Tongue (tissue), 3 donors: ENCODE measurements at places on chromosomes 11 and 22. TPM values are rescaled to one million over a fixed set of nuclear protein-coding genes. Genes with fewer than 3 reads are reported as not detected.

The GGTLC2 gene
- total RNA-seq, result not detected

The LMNTD2 gene
- total RNA-seq, result 0.82 TPM

The TUB gene
- total RNA-seq, result 26.2 TPM

The EFCAB6 gene
- total RNA-seq, result 4.7 TPM

The PATE1 gene
- total RNA-seq, result not detected

The OVCH2 gene
- 1.4 TPM for total RNA-seq

The ARHGAP32 gene
- 29.1 TPM for total RNA-seq

The ADM2 gene
- total RNA-seq, result 0.92 TPM

The OR5B21 gene
- total RNA-seq, result not detected

The PANX3 gene
- total RNA-seq, result not detected

The SLC22A6 gene
- total RNA-seq, result not detected

The MB gene
- total RNA-seq, result 649 TPM

The RASL10A gene
- total RNA-seq, result 12.3 TPM

The ACR gene
- 3.3 TPM for total RNA-seq

The LRRC74B gene
- total RNA-seq, result not detected

The VPREB3 gene
- total RNA-seq, result 1.7 TPM

The B4GALNT4 gene
- 22.9 TPM for total RNA-seq

The ASCL2 gene
- 4.1 TPM for total RNA-seq

The MS4A3 gene
- 0.62 TPM for total RNA-seq

The IFITM1 gene
- 4.2 TPM for total RNA-seq

The GRAMD1B gene
- 9.7 TPM for total RNA-seq

The ANO1 gene
- 36.7 TPM for total RNA-seq

The APLNR gene
- 88.2 TPM for total RNA-seq

The APOL6 gene
- total RNA-seq, result 7.9 TPM

The BAIAP2L2 gene
- not detected for total RNA-seq

The OR6T1 gene
- not detected for total RNA-seq

The PIK3C2A gene
- 60.8 TPM for total RNA-seq

The MIEF1 gene
- 16.0 TPM for total RNA-seq
